ENCODE measurements at places on chromosomes 6 and 20.

- DNase-seq: no peak
Measured at GRCh38 chr6:32436995-32437836, 2.5 kb upstream of the HLA-DRA start.

GRCh38 chr6:108171918-108172516 lies 6.2 kb downstream of the NR2E1 start:
- DNase-seq: no peak

DNA sequence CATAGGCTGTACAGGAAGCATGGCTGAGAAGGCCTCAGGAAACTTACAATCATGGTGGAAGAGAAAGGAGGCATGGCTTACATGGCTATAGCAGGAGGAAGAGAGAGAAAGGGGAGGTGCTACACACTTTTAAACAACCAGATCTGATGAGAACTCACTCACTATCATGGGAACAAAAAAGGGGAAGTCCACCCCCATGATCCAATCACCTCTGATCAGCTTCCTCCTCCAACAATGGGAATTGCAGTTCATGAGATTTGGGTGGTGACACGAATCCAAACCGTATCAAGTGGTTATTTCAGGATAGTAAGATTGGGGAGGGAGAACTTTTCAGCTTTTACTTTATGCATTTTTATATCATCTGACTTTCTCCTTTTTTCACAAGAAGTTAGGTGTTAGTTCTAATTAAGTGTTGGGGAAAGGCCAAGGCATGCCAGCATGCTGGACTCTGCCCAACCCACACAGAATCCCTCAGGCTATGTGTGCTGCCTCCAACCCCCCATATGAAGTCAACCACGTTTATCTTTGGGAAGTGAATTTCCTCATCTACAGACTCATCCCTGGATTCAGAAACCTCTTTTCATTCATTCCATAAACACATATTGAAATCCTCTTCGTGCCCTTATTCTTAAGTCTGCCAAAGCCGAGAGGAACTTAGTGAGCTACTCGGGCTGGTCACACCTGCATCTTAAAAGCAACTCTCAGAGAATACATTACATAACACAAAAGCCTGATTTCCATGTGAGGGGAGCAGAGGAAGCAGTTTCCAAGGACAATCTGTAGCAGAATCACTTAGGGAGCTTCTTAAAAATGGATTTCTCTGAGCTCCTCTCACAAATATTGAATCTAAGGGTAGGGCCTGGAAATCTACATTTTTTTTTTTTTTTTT lies 16.7 kb upstream of the CLIC5 start:
- DNase-seq: no peak

- no peak for DNase-seq
Measured at GRCh38 chr6:39698789-39699188, 26.4 kb downstream of the KIF6 start.

- no peak for DNase-seq
Measured at GRCh38 chr6:159121486-159121885, 47.7 kb upstream of the FNDC1 start.

DNA sequence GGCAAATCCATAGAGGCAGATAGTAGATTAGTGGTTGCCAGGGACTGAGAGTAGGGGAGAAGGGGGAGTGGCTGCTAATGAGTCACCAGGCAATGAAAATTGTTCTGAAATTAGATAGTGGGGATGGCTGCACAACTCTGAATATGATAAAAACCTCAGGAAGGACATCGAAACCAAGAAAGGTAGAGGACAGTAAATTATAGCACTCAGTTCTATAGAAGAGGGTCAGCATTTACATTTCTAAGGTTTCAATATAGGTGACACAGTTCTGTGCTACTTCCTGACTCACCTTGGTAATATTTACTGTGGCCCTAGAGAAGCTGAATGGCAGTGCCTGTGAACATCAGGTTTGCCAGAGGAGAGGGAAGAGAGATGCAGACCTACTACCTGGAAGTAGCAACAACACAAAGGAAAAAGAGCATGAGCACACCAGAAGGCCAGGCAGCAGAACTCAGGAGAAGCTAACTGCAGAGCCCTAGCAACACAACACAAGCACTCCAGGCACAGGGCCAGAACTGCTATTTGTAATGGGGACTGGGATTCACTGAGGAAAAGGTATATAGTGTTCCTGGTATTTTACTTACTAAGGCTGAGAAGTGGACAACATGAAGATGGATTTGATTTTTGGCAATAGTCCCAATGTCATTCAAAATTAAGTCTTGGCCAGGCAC lies 75.9 kb downstream of the PLCG1 start:
- no peak for DNase-seq

GRCh38 chr6:156160795-156161165 lies 616.4 kb upstream of the ARID1B start:
- no peak for DNase-seq

GRCh38 chr6:106446287-106446885 lies 85.9 kb downstream of the CRYBG1 start:
- no peak for DNase-seq

GRCh38 chr20:62410746-62411478 lies 3.8 kb upstream of the CABLES2 start:
- DNase-seq: no peak

DNA sequence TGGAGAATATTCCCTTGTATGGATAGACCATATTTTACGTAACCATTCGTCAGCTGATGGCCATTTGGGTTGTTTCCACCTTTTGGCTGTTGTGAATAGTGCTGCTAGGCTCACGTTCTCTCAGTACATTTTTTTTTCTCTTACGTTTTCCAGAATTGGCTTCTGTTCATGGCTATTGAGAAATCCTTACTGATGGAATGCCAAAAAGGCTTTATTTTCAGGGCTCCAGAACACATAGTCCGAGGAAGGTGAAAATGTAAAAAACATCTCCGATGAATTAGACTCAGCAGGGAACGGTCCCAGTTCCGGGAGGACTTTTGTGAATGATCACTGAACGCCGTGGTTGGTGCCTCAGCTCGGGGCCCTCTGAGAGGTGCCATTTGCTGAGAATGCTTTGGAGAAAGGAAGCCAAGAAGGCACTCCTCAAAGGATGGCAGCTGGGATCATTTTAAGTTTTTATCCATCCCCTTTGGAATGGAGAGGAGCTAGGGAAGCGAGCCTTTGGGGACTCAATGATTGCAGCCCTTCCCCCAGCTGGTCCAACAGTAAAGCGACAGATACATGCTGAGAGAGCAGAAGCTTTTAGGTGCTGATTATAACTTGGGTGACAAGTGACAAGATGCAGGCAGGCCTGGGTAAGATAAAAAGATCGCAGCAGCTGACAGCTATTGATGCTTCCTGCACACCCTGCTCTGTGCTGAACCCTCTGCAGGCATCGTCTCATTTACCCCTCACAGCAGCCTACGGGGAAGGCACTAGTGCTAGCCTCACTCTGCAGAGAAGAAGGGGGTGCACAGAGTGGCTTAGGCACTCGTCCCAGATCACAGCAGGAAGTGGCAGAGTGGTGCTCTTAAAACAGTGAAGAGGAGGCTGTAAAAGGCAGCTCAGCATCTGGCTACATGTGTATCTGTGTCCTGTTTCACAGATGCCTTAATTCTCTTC lies 133.4 kb upstream of the KCNG1 start:
- no peak for DNase-seq

DNA sequence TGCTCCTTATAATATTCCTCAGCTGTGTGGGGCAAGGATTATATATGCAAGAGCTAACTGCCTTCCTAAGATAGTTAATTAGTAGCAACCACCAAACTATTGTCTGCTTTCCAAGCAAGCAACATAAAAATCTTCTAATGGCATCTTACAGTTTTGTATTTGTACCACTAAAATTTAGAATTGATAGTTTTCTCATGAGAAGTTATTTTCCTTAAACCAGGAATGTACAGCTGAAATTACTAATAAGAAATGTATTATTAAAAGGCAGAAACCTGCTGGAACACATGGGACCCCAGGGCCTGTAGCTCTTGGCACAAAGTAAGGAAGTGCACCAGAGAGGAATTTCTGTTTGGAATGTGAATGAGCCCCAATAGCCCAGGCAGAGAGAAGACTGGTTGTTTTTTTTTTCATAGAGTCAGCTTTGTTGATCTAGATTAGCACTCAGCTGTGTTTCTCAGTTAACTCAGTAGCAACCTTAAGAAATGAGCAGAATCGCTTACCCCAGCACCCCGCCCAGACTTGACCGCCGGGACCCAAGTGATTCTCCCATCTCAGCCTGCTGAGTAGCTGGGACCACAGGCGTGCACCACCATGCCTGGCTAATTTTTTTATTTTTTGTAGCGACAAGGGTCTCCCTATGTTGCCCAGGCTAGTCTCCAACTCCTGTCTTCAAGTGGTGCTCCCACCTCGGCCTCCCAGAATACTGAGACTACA lies 2.6 kb downstream of the MGME1 start:
- DNase-seq: no peak

- no peak for DNase-seq
Measured at GRCh38 chr6:156832231-156832647, 55.1 kb downstream of the ARID1B start.
